ENCODE measurements at places on chromosomes 2 and 18. TPM values are rescaled to one million over a fixed set of nuclear protein-coding genes. Genes with fewer than 3 reads are reported as not detected.

DNA sequence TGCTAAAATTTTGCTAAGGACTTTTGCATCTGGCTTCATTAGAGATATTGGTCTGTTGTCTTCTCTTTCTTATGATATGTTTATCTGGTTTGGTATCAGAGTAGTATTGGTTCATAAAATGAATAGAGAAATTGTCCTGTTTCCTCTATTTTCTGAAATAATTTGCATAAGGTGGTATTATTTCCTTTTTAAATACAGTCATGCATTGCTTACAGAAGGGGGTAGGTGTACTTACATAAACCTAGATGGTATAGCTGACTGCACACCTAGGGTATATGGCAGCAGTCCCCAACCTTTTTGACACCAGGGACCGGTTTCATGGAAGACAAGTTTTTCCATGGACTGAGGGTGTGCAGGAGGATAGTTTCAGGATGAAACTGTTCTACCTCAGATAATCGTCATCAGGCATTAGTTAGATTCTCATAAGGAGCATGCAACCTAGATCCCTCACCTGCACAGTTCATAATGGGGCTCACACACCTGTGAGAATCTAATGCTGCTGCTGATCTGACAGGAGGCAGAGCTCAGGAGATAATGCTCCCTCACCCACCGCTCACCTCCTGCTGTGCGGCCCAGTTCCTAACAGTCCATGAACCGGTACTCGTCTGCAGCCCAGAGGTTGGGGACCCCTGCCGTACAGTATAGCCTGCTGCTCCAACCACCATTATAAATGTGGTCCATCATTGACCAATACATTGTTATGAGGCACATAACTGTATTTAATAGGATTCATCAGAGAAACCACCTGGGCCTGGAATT, 189.2 kb downstream of the FAM210A start:
- no peak for DNase-seq

DNA sequence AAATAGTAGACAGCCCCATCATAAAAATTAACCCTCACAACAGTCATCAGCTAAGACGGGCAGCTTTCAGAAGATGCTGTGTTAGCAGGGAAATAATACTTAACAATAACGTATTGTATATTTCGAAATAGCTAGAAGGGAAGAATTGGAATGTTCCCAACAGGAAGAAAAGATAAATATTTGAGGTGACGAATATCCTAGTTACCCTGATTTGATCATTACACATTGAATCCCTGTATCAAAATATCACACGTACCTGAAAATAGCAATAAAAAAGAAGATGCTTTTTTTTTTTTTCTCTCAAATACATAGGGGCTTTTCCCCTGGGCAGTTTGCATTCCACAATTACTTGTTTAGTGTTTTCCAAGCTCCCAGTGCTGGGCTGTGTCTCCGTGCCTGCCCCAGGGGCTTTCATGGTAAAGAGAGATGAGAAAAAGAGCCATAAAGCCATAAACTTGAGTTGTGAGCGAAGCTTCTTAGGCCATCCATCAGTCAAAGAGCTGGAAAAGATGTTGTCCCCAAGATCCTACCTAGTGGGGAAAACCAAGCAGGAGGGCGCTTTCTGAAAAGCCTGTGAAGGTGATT, 183.0 kb upstream of the REV1 start:
- DNase-seq, result no peak

DNA sequence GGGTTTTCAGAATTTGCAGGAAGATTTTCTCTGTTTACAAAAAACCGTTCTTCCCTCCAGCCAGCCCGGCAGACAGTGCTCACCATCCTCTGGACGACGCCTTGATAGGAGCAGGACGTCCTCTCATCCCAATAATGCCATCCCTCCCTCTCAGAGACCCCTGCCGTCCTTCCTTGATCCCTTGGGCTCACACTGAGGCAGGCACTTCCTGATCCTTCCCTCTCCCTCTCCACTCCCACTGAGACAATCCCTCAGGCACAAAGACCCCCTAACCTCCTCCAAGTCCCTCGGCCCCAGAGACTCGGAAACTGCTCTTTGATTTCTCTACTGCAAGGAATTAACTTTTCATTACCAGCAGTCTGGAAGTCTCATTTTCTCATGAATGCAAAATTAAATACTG, 42.5 kb downstream of the PAX3 start:
- no peak for DNase-seq

DNA sequence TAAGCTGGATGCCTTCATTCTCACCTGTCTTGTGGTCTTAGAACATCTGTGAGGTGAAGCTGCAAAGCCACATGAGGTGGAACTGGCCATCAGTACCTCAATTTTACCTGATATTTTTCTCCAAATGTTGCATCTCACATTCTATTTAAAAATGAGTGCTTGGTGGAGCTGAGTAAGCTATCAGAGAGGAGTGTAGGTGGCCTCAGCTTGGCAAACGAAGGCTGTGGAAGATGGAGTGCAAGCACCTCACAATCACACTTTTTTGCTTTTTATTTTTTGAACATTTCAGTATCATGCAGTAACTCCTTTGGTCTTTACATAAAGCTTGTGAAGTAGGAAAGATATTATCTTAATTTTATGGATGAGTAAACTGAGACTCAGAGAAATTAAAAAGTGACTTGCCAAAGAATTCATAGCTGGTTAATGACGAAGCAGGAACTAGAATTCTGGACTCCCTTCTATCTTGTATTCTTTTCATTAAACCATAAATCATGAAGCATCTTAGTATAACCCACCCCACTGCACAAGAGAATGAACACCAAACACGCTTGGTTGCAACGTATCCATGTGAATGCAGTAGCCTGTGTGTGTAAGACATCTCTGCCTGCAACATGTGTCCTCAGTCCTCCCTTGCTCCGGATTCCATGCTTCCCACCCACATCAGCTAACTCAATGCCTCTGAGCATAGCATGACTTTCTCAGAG, 27.2 kb downstream of the C2orf49 start:
- no peak for DNase-seq

DNA sequence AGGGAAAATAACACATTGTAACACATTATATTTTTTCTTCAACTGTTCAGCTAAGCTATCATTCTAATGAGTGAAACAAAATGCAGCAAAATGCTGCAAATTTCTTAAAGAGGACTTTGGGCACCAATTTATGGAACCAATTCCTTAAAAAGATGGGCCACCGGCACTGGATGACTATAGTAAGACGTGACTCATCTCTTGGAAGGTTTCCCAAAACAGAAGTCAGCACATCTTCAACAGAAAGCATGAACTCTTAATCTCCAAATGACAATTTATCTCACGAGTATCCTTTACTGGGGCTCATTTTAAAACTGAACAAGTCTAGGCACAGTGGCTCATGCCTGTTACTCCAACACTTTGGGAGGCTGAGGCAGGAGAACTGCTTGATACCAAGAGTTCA, 213.4 kb downstream of the CDH20 start:
- no peak for DNase-seq

DNA sequence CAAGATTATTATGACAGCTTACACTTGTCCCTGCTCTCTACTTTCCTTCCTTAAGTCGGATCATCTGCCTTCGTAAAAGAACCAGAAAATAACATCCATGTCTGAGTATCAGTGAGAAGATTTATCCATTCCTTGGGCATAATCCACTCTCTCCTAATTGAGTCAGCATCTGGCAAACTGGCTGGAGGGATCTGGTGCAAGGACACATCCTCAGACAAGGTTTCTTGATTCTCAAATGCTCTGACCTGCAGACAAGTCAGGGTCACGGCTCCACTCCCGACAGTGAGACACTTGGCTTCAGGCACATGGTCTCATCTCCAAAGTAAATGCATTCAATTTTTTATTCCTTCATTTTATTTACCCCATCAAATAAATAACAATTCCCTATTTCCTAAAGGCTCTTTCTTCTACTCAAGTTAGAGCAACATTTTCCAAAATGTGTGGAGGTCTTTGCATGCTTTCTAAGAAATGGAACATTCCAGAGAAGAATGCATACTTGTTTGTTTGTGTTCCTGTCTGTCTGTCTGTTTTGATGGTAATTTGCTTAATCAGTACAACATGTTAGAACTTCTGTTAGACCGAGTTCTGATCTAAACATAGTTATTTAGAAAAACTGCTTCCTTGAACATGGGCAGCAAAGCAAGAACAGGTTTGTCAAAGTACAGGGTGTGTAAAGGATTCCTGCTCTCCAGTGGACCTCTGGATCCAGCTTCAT, 246.9 kb downstream of the IRS1 start:
- no peak for DNase-seq

Gene ANO7
- 1.3 TPM for total RNA-seq

Gene HRH4
- total RNA-seq, result 0.15 TPM

All from left lobe of liver (tissue), 2 donors.